ENCODE measurements at places on chromosomes 2 and 18.

GRCh38 chr2:54725343-54726099, 2.1 kb downstream of the EML6 start:
- no peak for DNase-seq

DNA sequence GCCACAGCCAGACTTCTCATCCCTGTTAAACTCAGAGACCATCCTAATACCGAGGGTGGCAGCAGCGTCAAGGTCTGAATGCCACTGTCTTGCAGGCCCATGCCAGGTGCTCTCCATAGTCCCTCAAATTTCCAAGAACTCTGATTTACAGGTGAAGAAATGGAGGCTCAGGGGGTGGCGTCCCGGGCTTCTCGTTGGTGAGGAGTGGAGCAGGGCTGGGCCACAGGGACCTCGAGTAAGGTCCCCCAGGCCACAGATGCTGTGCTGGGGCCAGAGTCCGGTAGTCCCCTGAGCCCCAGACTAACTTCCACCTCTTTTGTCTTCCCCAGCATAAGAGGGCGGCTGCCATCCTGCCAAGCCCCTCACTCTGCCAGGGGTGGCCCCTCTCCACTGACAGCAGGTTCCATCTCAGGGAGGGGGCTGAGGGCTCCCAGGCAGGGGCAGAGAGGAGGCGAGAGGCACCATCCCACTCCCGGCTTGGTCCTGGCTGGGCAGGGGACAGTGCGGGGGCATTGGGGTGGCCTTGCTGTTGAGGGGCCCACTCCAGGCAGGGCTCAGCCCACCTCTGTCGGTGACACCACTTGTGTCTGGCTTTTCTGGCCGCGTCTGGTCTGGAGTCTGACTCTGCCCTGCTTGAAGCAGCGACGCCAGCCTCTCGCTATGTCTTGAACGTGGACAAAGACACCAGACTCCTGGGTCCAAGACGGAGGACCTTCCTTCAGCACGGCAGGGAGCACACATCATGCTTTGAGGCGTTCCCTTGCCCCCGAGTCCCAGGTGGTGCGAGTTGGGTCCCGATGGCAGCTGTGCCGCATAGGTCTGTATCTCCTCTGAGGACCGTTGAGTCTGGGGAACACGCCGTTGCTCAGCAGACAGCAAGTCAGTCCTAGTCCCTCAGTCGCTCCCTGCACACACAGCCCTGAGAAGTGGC, 15.9 kb upstream of the KLHL30 start:
- no peak for DNase-seq

DNA sequence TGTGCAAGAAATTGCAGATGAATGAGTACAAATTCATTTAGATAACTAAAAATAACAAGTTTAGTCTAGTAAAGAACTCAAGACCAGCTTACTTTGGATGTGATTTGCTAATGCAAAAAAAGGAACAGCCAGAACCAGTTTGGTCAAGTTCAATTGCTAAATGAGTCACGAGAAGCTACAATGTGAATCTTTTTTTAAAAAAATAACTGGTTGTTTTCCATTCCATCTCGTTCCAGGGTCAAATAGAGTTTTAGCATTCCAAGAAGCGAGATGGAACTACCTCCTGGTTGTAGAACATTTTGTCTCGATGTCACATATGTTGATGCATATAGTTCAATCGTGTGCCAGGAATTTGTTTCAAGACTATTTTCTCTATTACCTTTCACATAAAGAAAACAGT, 65.0 kb upstream of the IKZF2 start:
- no peak for DNase-seq

- DNase-seq, result no peak
These were observed 7.5 kb upstream of the SP9 start for GRCh38 chr2:174327021-174327840.

- DNase-seq, result no peak
These were observed 11.1 kb upstream of the BIN1 start for GRCh38 chr2:127118038-127118437.

GRCh38 chr2:106584304-106584954, 97.3 kb downstream of the CD8B2 start:
- DNase-seq, result no peak

GRCh38 chr2:12506846-12507245, 209.9 kb upstream of the TRIB2 start:
- DNase-seq, result no peak

GRCh38 chr2:122634920-122635319, 879.5 kb downstream of the TSN start:
- DNase-seq, result no peak

DNA sequence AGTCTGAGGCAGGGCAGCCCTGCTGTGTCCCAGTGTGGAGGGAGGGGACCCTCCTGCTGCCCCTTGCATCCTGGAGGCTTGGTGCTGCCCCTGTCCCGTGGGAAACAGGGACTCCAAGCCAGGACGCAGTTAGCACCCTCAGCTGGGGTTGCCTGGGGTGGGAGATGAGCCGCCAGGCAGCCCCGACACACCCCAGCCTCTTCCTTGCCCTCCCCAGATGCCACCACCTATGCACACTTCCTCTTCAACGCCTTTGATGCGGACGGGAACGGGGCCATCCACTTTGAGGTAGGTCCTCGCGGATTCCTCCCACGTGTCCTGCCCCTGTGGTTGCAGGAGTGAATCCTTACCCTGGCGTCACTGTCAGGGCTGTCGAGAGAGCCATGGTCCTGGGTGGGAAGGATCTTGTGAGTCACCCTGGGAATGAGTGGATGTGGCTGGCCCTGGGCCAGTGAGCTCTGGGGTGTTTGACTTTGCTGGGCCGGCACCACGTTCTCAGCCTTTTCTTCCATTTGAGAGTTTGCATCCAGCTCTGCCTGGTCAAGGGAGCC, 27.5 kb upstream of the FAHD2A start:
- no peak for DNase-seq

DNA sequence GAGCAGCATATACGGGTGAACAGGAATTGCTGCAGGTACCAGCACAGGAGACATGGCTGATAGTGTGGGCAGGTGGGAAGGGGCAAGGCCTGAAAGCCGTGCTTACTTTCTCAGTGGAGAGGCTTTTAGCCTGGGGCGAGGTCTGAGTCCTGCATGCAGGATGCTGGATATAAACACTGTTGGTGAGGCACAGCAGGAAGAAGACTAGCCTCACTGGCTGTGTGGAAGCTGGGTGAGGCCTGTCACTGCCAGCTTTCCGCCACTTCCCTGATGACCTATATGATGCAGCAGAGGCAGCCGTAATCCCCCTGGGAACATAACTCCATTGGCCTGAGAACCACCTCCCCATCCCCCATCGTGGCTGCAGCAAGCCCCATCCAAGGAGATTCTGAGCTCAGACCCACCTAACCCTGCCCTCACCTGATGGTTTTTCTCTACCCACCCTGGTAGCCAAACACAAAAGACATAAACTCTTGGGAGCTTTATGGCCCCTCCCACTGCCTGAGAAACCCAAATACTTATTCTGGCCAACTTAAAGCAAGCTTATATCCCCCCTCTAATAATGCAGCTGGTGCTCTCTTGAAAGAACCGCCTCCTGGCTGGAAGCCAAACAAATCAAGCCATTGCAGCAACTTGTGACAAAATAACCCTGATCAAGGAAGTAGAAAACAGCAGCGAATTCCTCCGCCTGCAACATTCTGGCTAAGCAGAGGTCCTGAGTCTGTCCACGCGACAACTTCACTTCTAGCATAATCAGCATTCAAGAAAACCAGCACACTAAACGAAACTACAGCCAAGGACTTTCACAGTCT, 54.6 kb upstream of the DSC1 start:
- no peak for DNase-seq

DNA sequence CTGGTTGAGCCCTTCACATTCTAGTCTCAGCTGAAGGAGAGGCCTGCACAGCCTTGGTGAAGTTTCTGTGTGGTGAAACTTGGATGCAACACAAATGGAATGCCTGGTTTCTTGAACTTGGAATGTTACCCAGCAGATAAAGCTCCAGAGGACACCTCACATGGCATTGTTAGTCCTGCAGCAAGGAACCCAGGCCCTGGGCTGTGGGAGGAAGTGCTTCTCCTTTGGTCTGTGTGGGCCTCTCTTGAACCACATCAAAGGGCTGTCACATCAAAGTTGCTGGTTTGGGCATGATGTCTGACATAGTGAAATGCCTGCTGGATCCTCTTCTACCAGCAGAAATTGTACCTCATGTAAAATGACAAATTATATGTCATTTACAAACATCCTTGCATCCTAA, 198.5 kb downstream of the FHOD3 start:
- no peak for DNase-seq

GRCh38 chr2:239522002-239522739, 121.4 kb upstream of the HDAC4 start:
- DNase-seq, result no peak

DNA sequence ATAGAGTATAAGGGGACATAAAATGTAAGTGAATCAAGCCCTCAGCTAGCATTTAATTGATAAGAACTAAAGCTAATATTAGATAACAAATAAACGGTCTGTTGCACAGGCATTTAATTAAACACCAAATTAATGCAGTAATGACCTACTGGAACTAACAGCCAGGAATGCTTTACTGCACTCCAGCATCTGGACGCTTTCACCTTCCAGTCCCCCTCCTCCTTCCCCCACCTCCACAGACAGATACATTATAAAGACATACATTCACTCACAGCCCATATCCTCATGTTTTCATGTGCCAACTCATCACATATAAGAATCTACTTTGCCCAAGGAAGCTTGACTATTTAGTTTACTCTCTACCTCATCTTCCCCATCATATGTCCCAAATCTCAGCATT, 337.4 kb upstream of the PIK3C3 start:
- DNase-seq, result no peak

- no peak for DNase-seq
These were observed 252.5 kb downstream of the ETAA1 start for GRCh38 chr2:67649331-67650261.

DNA sequence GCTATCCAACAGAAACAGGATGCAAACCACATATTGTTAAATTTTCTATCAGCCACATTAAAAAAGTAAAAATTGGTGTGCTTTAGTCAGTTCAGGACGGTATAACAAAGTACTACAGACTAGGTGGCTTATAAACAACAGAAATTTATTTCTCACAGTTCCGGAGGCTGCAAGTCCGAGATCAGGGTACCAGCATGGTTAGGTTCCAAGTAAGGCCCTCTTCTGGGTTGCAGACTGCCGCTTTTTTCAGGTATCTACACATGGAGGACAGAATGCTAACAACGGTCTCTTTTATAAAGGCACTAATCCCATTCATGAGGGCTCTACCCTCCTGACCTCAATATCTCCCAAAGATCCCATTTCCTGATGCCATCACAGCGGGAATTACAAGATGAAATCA, 10.5 kb downstream of the SMAD2 start:
- no peak for DNase-seq

DNA sequence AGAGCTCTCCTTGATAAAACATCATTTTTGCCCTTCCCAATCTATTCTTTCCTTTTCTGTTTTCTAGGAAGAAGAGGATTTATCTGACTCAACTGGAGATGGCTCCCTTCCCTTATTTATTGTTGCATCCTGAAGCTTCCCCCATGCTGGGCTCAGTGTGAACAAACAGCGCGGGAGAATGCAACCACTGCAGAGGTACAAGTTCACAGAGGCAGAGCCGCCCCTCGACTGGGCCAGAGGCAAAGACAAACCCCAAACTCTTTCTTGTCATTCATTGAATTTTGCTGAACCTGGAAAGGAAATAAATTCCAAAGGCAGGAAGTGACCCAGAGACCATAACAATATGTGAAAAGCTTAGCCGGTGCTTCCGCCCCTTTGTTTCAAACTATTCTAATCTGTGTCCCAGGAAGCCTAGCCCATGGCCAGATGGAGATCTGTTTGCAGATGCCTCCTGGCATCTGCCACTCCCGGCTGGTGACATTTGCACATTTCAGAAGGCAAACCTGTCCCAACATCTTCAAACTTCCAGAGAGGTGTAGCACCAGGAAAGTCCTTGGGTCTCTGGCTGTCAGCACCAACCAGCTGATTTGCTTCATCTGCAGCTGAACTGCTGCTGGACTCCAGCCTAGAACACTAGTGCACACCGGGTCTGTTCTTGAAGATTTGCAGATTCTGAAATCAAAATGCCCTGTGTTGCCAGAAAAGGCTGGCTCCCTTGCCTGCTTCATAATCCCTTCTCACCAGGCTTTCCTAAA, 79.4 kb upstream of the MAP4K3 start:
- DNase-seq, result no peak

DNA sequence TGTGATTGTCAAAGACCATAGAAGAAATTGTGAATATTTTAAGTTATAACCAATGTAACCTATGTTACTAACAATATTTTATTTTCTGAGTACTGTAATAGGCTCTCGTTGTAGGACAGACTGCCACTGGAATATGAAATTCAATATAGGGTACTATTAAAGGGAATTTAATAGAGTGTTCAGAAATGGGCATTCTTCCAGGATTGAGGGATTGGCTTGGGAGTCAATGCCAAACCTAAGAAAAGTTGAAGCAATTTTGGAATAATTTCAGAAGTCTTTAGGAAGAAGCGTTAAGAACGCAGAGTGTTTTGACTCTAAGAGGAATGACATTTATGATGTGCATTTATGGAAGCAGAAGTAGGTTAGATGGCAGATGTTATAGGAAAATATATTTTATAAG, 79.0 kb downstream of the ACVR2A start:
- DNase-seq, result no peak

DNA sequence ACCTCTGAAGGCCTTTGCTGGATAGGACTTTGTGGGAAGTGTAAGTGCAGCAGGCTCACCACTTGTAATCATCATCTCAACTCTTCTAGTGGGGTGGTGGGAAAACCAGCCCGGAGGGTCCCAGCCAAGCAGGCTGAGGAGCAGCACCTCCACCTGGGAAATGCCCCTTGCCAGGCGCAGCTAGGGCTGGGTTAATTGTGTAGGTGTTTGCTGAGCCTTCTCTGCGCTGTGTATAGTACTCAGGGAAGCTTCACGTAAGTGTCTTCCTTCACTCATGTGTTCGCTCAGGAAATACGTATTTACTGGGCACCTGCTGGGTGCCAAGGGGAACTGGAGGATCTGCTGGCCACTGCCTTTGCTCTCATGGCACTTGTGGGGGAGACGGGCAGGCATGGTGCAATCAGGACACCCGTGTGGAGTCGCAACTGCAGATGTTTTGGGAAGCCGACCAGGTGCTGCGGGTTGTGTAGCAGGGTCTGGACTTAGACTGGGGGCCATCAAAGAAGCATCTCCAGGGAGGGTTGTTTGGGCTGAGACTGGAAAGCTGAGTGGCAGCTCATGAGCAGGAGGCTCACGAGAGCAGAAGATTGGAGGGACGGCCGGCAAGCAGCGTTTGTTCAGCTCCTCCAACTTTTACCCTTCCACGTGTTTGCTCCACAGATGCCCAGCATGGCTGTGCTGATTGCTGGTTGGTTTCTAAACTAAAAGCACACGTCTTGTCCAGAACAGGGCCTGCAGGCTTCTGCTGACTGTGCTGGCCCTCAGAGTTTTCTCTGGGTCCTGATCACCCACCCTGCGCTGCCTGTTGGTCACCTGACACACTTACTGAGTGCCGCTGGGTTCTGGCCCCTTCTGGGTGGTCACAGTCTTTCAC, 164.6 kb downstream of the LDLRAD4 start:
- DNase-seq, result no peak

- DNase-seq, result no peak
These were observed 59.6 kb downstream of the STPG4 start for GRCh38 chr2:47095349-47096020.

DNA sequence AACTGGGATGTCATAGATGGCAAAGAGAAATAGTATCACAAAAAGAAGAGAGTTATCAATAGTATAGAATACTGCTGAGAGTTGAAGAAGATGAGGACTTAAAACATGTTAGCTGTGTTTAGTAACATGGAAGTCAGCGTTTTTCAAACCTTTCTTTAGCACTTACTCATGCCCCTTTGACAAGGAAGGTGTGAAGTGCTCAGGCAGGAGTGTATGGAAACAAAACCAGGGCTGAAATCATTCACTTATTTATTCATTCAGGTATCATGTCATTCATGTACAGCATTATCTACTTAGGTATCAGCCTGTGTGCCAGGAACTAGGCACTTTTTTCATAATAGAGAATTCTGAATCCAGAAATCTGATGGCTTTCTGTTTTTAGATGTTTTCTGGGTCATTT, 27.2 kb downstream of the CD28 start:
- DNase-seq, result no peak

All from activated CD4-positive, alpha-beta T cell treated with anti-CD3 and anti-CD28 coated beads for 1 hour (primary cell).